ENCODE measurements at places on chromosomes 1 and 21.

GRCh38 chr1:201212461-201213055, 21.9 kb downstream of the IGFN1 start:
- DNase-seq, result no peak

GRCh38 chr1:119099775-119100174, 40.7 kb downstream of the WARS2 start:
- DNase-seq, result no peak

GRCh38 chr1:197197430-197197997, 51.0 kb upstream of the ASPM start:
- no peak for DNase-seq

GRCh38 chr1:150210091-150210490, 25.8 kb downstream of the ANP32E start:
- no peak for DNase-seq

GRCh38 chr21:26115305-26115704, 55.3 kb downstream of the APP start:
- DNase-seq, result no peak

DNA sequence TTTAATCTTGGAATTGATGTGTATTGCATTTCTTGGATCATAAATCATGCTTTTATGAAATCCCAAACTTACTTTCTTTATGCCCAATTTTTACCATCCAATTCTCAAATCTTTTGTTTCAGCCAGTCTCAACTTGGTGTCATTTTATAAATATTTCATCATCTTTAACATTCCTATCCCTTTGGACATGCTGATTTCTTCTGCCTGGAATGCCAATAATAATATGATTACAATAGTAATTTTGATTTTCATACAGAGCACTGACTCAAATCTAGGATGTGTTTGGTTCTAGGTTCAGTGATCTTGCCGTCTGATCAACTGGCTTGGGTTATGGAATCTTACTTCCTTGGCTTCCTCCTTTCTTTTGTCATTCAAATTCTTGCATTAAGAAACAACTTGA, 12.8 kb downstream of the RRP15 start:
- no peak for DNase-seq

DNA sequence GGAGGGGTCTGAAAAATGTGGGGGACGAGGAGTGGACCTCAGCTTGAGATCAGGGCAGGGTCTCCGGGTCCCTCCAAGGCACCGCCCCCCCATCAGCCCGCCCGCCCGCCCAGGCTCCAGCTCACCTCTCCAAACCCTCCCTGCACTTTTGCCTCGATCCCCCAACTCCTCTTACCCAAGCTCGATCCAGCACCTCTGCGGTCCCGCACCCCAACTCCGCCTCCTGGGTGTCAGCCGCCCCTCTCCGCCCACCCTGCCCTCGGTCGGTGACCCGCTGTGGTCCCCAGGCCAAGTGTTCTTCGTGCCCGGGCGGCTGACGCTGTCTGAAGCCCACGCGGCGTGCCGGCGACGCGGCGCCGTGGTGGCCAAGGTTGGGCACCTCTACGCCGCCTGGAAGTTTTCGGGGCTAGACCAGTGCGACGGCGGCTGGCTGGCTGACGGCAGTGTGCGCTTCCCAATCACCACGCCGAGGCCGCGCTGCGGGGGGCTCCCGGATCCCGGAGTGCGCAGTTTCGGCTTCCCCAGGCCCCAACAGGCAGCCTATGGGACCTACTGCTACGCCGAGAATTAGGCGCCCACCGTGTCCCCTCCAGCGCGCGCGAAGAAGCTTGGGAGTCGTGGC, 5.7 kb downstream of the HAPLN2 start:
- DNase-seq, result no peak

DNA sequence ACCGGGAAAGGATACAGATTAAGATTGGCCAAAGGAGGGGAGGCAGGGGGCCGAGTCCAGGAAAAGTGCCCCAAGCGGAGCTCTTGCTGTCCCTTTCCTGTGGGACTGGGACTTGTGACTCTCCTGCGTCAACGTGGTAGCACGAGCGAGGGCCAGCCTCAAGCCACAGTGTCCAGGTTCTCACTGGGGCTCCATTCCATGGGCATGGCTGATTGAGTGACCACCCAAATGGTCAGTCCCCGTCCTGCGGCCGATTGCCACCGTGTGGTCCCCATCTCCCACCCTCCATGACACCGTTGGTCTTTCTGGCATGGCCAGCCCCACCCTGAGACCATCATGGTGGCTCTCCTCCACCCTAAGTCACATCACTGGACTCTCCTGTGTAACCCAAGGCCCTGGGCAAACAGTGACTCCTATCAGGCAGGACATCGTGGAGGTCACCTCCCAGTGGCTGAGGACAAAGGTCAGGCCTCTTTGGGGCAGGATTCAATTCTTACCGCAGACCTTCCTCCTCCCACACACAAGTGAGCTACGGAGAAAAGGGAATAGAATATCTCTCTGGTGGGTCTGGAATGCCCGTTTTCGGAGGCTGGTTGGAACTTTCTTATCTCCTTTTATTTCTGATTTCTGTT, 8.9 kb upstream of the C1orf174 start:
- no peak for DNase-seq

GRCh38 chr1:6899621-6900020, 114.4 kb downstream of the CAMTA1 start:
- DNase-seq, result no peak

DNA sequence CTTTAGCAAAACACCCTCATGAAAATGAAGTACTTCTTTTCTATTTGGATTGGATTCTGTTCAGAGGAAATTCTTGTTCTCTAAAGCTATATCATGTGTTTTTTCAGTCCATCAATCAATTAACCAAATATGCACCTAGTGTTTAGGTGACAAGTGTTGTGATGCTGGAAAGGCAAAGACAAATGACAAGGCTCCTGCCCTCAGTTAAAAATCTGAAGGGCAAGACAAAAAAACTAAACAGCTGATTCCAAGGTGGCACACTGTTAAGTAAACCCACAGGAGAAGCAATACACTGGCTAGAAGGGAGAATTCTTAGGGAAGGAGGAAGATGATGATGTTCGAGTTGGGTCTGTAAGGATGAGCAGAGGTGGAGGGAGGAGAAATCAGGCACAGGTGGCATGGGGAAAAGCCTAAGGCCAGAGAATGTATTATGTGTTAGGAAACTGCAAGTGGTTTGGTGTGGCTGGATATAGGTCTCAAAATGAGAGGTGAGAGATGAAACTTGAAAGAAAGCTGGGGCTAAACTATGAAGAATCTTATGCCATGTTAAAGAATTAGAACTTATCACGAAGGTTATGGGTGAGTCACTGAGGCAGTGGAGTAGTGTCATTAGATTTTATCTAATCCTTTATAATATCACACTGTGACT, 51.8 kb upstream of the GFI1 start:
- DNase-seq, result no peak

DNA sequence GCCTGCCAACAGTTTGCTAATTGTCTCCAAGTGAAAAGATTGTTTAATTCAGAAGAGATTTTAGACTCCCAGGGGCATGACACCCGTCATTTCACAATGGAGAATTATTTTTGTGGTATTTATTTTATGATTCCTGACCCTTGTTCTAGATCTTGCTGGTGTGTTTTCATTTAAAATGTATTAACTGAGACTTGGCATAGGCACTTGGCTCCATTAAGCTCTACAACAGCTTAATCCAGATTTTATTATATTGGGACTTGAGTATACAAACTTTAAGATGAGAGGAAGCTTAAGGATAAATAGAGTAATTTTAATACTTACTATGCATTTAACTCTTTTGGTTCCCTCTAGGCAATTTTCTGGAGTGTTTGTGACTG, 101.3 kb upstream of the KCNE2 start:
- no peak for DNase-seq

- DNase-seq, result no peak
Observed at GRCh38 chr1:155910621-155911121, 478 bp downstream of the RIT1 start.

DNA sequence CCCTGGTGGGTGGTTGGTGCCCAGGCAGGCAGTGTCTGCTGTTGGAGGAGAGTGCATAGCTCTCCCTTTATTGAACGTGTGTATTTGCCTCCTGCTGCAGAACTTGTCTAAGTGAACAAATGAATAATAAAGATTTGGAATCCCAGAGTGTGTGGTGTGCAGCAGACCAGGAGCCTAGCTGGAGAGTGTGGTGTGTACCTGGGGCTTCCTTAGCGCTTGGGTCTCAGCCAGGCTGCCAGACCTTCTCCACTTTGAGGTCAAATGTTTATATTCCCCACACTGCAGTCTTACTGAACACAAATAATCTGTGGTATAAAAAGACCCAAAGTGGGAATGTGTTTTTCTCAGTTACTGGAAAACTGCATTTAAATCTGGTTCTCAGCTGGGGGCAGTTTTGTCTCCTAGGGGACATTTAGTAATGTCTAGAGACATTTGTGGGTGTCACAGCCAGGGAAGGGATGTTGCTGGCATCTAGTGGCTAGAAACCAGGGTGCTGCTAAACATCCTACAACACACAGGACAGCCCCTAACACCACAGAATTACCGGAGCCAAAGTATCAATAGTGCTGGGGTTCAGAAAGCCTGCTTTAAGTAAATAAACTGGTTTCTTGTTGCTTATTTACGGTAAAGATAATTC, 23.6 kb downstream of the SLC37A1 start:
- no peak for DNase-seq

DNA sequence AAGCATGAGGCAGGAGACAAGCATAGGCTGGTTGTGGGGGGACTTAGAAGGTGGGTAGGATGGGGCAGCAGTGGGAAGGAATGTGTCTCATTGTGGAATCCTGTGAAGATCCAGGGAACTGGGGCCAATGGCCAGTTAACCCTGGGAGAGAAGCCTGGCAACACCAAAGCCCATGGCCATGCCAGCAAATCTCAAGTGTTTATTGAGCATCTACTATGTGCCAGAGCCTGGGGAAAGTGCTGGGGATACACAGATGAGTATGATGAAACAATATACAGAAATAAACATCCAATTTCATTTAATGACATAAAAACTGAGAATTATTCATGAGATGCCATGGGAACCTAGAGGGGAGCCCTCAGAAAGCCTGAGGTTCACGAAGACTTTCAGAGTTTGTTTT, 17.4 kb downstream of the LGR6 start:
- DNase-seq, result no peak

- no peak for DNase-seq
Observed at GRCh38 chr1:53547231-53547790, 88.1 kb downstream of the DMRTB1 start.

DNA sequence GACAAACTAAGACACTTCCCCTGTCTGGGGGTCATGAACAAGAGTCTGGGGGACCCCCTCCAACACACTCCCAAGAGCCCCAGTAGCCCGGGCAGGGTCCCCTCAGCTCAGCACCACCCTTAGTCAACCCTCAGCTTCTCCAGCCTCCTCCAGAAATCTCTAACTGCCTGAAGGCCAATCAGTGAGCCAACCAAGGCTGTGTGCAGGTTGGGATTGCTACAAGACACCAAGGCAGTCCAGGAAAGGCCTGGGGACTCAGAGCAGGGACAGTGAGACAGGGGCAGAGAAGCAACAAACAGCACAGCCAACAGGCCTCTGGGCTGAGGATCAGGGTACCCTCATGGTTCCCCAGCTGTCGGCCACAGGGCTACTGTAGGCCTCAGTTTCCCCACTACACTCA, 13.3 kb downstream of the SMIM12 start:
- no peak for DNase-seq

DNA sequence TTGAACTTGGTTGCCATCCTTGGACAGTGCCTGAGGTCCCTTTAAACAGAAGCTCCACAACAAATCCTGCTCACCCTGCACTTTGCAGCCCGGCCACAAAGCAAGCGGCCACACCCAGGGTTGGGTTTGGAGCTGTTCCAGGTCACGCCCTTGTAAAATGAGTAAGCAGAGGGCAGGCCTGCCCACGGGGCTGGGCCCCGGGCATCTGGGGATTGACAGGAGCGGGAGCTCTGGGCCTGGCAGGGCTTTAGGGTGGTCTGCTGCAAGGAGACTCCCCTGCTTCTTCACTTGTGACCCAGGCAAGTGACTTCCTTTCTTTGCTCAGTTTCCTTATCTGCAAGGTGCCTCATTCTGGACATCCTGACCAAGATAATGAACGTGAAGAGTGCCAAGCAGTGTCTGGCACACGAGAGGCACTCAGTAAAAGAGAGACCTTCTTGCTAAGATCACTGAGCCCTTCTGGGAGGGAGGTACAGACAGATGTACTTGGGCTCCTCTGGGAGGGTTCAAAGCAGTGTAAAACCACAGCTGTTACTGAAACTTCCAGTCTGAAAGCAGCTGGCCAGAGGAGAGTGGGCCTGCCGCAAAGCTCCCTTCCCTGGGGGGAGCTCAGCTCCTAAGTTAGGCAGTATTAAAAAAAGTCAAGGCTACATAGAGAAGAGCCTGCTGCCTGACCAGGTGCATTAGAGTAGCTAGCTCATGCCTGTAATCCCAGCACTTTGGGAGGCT, 2.6 kb downstream of the E2F2 start:
- peak; percentile 53 for DNase-seq

- no peak for DNase-seq
Observed at GRCh38 chr21:41204736-41205135, 36.8 kb downstream of the BACE2 start.

DNA sequence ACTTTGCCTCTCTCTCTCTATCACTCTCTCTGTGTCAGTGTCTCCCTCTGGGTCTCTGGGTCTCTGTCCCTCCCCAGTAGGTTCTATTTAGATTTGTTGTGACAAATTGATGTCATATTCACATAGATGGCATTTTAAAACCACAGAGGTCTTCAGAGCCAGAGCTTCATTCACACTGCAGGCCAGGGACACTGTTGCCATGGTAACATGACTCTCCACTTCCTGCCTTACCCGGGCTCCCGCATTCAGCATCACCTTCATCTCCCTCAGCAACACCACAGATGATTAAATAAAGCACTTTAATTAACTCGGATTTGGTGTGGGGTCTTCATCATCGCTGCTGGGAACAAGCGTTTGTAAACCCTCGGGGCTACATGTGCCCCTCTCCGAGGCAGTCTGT, 132.6 kb downstream of the ETS2 start:
- DNase-seq, result no peak

GRCh38 chr1:76944942-76945341, 77.7 kb downstream of the ST6GALNAC5 start:
- no peak for DNase-seq

GRCh38 chr1:168921629-168922028, 184.9 kb upstream of the ATP1B1 start:
- DNase-seq, result no peak

DNA sequence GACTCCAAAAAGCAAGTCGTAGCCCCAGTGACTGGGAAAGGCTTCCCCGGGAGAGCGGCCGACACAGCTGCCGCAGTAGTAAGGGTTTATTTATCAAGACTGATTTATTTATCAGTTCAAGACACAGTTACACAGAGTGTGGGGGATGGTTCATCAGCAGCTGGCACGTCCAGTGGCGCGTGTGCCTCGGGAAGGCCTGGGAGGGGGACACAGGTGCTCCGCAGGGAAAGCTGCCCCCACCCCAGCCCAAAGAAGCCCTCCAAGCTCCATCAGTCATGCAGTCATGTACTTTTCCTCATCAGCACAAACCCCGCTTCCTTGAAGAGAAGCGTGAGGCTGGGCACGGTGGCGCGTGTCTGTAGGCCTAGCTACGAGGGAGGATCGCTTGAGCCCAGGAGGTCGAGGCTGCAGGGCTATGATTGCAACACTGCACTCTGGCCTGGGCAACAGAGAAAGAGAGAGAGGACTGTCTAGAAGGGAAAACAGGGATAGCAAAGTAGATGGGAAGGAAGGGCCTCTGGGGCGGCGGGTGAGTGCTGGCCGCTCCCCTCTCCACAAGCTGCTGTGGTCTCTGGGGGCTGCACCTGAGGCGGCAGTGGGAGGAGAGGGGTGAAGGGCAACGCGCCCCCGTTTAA, 53.2 kb downstream of the PRKCZ start:
- no peak for DNase-seq

All from stimulated activated CD4-positive, alpha-beta T cell treated with anti-CD3 and anti-CD28 coated beads, Interleukin-1b, Interleukin-23, amount 100 ng/mL, for 4 hours (primary cell).